ENCODE measurements at places on chromosomes 7 and 10.

- DNase-seq, result no peak
Observed at GRCh38 chr7:14381306-14381705, 391.8 kb upstream of the ETV1 start.

- no peak for DNase-seq
Observed at GRCh38 chr10:5584895-5585516, 60.2 kb downstream of the CALML3 start.

DNA sequence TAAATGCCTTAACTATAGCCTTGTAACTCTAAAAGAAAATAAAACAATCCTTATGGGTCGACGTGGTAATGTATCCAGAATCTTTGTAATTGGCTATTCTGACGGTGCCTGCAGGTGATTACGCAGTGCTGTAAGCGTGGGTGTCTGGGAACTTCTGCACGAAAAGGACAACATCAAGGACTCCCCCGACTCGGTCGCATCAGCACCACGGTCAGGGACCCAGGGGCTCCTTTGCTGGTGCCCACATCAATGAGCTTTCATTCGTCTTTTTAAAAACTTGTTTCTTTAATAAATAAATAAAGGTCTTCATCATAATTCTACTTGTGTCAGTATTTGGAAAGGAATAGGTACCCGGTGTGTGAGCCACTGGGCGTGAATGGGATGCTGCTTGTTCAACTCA is 13.2 kb downstream of the MKI67 start:
- DNase-seq, result no peak

GRCh38 chr10:3471472-3471871 is 298.9 kb upstream of the PITRM1 start:
- DNase-seq, result no peak
